ENCODE measurements at places on chromosomes 2 and 18. TPM values are rescaled to one million over a fixed set of nuclear protein-coding genes. Genes with fewer than 3 reads are reported as not detected.

Gene SLC11A1
- total RNA-seq, result 0.19 TPM

Gene MRPS5
- 39.3 TPM for total RNA-seq

Gene FOXI3
- not detected for total RNA-seq

Gene ADGRF3
- 0.26 TPM for total RNA-seq

Gene IL36B
- not detected for total RNA-seq

Gene VSNL1
- 0.06 TPM for total RNA-seq

Gene ACKR3
- 6.0 TPM for total RNA-seq

Gene SEPTIN10
- 146 TPM for total RNA-seq
